ENCODE measurements at places on chromosomes 1 and 21.

GRCh38 chr21:42096566-42096965 lies 25.4 kb downstream of the UMODL1 start:
- DNase-seq = no peak

DNA sequence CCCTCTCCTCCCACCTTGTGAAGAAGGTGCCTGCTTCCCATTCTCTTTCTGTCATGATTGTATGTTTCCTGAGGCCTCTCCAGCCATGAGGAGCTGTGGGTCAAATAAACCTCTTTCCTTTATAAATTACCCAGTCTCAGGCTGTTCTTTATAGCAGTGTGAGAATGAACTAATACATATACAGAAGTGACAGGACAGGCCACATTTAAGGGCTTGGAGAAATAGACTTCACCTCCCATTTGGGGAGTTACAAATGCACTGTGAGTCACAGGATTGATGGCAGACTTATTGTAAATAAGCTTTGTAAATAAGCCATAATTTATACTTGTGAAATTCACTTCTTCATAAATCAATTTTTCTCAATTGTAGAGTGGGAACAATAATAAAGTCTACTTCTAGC lies 543.3 kb downstream of the LRRIQ3 start:
- DNase-seq = no peak

DNA sequence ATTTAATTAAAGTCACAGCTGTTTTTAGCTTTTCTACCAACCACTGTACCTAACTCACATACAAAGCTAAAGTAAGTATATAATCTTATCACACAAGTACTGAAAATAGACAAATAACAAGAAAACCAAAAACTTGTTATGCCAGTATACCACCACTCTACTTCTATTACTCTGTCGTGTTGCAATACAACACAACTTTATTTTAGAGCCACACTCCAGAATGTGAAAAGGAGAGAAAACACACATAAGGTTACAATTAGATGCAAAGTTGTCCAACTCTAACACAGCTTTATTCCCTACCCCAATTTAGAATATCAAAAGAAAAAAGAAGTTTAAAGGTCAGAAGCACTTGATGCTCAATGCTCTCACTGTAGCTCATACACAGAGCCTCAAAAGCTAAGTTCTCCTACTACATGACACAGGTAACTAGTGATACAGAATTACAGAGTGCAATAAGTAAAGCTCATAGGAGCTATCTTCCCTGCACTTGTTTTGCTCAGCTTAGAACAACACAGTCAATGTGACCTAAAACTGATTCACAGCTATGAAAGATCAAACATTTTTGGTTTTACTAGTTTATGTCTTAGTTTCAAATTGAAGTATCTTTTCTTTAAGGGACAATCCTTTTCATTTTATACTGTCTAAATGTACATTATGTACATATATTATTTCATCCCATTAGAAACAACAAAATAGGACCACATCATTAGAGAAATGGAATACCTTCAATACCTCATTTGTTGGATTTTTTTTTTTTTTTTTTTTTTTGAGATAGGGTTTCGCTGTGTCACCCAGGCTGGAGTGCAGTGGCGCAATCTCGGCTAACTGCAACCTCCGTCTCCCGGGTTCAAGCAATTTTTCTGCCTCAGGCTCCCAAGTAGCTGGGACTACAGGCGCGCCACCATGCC lies 29.2 kb downstream of the EYA3 start:
- no peak for DNase-seq

- no peak for DNase-seq
Observed at GRCh38 chr1:245748240-245748639, 593.5 kb downstream of the KIF26B start.

GRCh38 chr1:15110128-15110866 lies 43.2 kb upstream of the TMEM51 start:
- no peak for DNase-seq

DNA sequence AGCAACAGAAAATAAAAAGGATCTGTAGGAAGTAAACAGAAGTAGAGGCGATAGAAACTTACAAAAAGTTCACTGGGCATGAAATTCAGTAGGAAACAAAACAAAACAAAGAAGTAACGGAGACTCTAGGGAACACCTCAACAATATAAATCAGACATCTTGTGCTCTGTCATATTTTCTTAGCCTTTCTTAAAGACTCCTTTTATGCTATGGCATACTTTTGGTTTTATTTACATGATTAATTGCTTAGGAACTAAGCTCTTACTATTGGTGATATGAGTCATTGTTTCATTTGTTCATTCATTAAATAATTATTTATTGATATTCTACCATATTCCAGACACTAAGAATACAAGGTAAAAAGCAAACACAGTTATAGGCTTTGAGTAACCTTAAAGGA lies 126.6 kb downstream of the KCNT2 start:
- no peak for DNase-seq

- no peak for DNase-seq
Observed at GRCh38 chr1:161505686-161506085, 429 bp downstream of the FCGR2A start.

DNA sequence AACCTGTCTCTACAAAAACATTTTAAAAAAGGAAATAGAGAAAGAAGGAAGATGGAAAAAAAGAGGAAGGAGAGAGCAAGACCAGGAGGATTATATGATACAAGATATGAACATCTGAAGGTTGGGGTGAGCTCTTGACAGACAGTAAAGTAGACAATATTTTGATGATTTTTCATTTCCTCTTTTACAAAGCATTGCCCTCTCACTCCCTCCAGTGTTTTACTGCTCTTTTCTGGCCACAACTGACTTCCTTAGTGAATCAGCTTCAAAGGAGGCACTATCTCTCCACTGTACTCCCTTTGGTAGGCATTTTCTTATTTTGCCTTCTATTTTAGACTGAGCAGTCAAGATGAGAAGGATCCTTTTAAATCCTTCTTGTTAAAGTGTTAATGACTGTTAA lies 296.7 kb downstream of the KCTD3 start:
- DNase-seq = no peak

GRCh38 chr1:187987236-187987776 lies 1158.6 kb downstream of the PLA2G4A start:
- no peak for DNase-seq

GRCh38 chr1:167555971-167556714 lies 2.6 kb upstream of the CREG1 start:
- peak; percentile 28 for DNase-seq

DNA sequence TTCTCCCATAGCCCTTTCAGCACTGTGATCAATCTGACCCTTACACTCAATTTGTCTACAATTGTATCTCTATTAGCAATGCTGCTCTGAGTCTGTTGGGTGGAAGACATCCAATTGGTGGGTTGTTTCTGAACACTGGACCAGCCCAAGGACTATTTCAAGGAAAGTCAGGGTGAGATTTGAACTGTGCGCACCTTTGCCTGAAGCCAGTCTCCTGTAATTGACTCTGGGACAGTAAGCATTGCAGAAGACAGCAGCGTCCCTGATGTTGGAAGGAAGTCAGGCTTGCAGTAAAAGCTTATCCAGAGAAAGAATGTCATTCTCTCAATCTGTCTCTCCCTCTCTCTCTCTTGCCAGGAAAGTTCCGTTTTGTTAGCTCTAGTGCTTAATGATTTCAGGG lies 233.9 kb downstream of the KIF26B start:
- no peak for DNase-seq

DNA sequence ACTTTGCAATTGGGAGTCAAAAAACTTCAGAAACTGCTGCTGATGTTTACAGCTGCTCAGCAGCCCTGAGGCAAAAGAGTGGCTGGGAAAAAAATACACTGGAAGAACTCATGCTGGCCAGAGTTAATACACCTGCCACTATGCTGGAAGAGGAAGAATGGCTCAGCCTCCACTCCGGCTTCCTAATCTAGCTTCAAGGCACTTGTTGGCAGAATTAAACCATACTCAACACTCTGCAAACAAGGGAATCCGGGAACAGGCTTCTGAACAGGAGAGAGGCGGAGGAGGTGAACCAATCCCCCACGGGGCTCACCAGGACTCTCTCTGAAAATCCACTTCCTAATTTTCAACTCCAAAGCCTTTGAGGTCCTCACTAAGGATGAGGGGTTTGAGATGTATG lies 120.1 kb downstream of the CCDC185 start:
- DNase-seq = no peak

GRCh38 chr1:167430849-167431242 lies 87.5 kb downstream of the CD247 start:
- no peak for DNase-seq

- DNase-seq = no peak
Observed at GRCh38 chr1:222629921-222630535, 12.1 kb downstream of the MIA3 start.

DNA sequence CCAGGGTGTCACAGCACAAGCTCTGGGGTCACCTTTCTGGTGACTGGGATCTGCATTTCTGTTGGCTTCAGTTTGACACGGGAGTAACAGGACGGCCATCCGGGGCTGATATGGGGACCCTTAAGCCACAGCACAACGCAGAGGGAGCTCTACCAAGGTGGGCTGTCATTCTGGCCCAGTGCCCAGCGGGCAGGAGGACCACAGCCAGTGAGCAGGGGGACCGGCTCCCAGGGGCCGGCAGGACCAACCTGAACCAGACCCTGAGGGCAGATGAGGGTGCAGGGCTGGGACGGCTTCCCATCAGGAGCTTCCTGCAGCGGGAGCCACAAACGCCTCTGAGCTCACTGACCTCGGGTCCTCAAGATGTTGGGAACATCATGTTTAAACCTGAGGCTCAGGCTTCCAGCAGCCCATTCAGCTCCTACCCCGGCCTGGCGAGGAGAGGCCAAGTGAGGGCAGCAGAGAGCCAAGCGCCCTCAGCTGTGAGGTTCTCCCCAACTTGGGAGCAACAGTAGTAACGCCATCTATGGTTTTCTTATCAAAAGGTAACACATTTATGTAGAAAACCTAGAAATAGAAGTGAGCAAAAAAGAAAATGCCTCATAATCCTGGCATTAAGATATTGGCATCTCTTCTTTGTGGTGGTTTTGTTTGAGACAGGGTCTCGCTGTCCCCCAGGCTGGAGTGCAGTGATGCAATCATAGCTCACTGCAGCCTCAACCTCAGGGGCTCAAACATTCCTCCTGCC lies 26.8 kb downstream of the TMEM201 start:
- DNase-seq = no peak

DNA sequence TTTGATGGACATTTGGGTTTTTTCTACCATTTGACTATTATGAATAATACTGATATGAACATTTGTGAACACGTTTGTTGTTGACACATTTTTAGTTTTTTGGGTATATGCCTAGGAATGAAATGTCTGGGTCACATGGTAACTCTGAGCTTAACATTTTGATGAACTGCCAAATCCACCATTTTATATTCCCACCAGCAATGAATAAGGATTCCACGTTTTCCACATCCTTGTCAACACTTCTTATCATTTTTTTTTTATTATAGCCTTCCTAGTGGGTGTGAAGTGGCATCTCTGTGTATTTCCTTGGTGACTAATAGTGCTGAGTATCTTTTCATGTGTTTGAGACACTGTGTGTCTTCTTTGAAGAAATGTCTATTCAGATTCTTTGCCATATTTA lies 67.6 kb downstream of the RASAL2 start:
- DNase-seq = no peak

GRCh38 chr1:214352838-214353237 lies 71.9 kb downstream of the SMYD2 start:
- DNase-seq = no peak

DNA sequence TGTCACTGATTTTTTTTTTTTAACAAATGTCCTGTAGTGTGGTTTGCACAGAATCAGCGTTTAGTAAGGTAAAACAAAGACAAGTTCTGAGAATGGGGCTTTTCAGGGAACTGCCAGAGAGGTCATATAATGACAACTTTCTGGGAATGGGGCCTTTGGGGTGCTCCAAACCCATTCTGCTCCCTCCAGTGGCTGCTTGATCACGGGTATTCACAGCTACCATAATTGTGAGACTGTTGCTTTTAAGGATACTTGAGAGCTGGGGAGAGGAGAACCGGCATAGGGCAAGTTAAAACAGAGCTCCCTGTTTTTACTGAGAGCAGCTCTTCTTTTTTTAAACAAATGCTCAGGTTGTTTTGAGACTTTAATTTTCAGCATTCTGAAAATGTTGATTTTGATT lies 48.2 kb downstream of the CYP2J2 start:
- no peak for DNase-seq

- peak; percentile 90 for DNase-seq
Observed at GRCh38 chr1:154335025-154335714, 9.8 kb downstream of the ATP8B2 start.

DNA sequence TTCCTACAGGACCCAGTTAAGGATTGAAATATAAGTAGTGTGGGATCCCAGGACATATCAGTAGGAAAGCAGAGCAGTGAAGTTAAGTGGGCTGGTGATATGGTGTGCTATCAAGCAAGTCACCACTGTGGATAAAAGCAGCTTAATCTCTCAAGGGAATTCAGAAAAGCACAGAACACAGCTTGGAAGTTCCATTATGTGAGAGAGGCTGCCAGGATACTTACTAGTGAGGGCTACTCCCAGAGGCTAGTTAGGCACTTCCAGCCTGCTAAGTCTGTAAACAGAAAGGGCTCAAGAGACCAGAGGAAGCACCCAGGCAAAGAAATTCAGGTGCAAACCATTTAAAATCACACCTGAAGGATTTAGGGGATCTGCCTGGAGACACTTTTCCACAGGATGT lies 18.8 kb upstream of the GRIK1 start:
- DNase-seq = no peak

DNA sequence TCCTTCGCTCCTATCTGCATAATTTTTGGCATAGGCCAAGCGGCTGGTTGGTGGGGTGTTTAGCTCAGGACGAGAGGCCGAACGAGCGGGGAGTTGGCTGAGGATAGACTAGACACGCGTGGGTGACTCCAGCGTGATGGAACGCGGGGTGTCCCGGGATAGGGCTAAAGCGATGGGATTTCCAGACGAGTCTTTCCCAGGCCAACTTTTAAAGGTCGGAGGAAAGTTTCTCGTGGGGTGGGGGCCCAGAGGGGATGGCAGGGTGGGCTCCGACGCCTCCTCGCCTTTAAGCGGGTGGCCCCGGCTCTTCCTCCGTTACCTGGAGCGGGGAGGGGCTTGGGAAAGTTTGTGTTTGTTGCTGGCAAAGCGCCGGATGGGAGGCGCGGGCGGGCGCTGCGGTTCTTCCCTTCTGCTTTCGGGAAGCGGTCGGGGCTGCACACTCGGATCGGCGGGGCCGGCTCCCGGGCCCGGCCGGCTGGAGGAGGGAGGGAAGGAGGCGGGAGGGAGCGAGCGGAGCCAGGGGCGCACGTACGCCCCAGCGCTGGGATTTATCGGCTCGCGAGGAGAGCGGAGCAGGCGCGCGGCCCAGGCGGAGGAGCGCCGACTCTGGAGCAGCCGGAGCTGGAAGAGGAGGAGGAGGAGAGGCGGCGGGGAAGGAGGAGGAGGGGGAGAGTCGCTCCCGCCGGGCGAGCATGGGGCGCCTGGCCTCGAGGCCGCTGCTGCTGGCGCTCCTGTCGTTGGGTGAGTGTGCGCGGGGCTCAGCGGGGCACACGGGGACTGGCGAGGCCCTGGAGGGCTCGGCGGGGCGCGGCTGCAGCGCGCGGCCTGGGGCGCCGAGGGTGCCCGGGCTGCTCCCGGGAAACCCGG lies at the start of gene PTGFRN:
PTGFRN (plus strand) TSS at position 405 of the 867 bp plus-strand sequence; CDS start at position 693, 288 bp downstream.
- DNase-seq = no peak

DNA sequence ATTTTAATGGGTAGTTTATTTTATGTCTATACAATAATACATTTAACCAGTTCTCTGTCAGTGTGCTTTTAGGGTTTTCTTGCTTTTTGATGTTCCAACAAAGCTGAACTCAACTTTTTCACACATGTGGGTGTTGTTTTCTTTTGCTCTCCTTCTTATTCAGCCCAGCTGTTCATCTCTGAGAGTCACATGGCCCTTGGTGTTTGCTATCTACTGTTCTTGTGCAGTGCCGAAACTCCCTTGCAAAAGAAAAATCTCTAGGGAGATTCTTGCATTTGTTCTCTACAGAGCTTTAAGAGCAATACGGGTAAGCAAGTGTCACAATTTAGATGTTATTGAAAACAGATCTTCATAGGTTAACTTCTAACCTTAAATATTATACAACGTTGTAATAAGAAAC lies 281.1 kb upstream of the CXADR start:
- no peak for DNase-seq

- no peak for DNase-seq
Observed at GRCh38 chr1:109767637-109768334, 4.1 kb upstream of the EPS8L3 start.
